Thoracic aorta (tissue), 2 donors: ENCODE measurements at places on chromosomes 4 and X.

- DNase-seq = no peak
These were observed 30.8 kb downstream of the ASB5 start for GRCh38 chr4:176238157-176238610.

DNA sequence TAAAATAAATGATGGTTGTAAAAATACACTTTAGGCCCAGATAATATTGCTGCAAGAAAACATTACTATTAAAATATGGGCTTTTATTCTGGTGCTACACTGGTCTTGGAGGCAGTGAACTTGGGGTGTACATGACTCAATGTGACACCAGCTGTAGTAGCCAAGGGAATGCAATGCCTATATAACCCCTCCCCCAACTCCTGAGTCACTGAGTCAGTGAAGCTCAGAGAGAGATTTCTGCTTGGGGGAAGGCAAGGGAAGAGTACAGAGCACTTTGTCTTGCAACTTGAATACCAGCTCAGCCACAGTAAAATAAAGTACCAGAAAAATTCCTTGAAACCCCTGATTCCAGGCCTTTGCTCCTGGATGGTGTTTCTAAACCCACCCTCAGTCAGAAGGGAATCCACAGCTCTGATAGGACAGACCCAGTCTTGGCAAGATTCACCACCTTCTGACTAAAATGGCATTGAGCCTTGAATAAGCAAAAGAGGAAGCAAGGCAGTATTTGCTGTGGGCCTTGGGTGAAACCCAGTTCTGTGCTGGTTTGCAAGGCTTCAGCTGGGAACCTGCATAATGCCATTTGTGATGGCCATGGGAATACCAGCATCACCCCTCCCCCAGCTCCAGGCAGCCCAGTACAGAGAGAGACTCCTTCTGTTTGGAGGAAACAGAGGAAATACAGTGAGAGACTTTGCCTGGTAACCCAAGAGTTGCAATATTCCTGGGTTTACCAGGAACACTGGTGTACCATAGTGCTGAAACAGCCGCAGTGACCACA, 209.9 kb downstream of the IQCM start:
- DNase-seq = no peak

DNA sequence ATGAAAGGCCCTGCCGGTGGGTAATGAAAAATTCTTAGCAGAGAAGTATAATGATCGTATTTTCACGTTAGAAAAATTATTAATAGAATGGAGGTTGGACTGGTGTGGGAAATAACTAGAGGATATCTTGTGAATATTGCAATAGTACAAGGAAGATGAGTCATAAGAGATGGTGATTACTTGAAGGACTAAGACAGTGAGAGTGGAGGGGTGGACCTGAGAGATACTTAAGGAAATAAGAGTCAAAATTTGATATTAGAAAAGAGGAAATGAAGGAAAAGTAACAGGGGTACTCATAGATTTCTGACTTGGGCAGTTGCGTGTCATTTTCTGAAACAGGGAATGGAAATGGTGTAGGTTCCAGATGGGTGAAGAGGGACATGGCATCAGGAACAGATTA, 1.7 kb upstream of the USP53 start:
- DNase-seq = no peak

DNA sequence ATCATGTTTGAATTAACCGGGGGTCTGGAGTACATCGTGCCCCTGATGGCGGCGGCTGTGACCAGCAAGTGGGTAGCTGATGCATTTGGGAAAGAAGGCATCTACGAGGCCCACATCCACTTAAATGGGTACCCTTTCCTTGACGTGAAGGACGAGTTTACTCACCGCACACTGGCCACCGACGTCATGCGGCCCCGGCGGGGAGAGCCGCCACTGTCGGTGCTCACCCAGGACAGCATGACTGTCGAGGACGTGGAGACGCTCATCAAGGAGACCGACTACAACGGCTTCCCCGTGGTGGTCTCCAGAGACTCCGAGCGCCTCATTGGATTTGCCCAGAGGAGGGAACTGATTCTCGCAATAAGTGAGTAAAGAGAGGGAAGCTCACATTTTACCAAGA, 56.9 kb downstream of the CLCN4 start:
- no peak for DNase-seq

- no peak for DNase-seq
These were observed 4.8 kb upstream of the KIAA0232 start for GRCh38 chr4:6777636-6778281.

- DNase-seq = no peak
These were observed 16.5 kb downstream of the SPANXN3 start for GRCh38 chrX:143500751-143501150.

GRCh38 chr4:177182166-177182565, 127.5 kb upstream of the NEIL3 start:
- no peak for DNase-seq

- DNase-seq = no peak
These were observed 787 bp upstream of the TMSB15A start for GRCh38 chrX:102517326-102517725.

GRCh38 chr4:98722000-98722399, 63.6 kb upstream of the TSPAN5 start:
- DNase-seq = no peak

DNA sequence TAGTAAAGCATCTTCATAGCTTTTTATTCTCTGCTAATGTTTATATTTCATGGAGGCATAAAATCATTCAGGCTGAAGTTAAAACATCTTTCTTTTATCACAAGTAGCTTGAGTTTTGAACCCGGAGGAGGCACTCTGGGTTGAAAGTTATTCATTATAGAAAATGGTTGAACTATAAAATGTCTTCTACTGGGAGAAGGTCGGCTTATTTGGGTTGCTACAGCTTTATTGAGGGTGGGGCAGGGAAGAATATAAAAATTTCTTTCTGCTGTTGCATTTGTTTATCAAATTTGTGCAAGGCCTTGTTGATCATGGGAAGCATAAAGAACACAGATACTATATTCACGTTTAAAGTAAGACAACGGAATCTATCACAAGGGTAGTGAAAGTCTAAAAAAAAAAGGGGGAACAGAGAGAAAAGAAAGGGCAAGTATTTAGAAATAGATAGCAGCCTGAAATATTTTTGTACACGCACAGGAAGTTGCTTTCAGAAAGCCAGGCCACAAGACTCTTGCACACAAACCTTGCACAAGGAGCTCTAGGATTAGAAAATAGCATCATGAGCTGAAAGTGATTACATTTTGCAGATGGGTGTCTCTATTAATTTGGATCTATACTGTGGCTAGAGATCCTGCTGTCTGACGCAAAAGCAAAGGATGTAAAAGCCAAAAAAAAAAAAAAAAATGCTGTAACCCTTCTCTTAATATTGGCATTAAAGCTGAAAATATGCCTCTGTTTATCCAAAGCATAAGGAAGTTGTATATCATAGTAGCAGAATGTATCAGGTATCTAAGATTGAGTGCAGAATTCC, 37.2 kb upstream of the FAM9C start:
- DNase-seq = no peak

DNA sequence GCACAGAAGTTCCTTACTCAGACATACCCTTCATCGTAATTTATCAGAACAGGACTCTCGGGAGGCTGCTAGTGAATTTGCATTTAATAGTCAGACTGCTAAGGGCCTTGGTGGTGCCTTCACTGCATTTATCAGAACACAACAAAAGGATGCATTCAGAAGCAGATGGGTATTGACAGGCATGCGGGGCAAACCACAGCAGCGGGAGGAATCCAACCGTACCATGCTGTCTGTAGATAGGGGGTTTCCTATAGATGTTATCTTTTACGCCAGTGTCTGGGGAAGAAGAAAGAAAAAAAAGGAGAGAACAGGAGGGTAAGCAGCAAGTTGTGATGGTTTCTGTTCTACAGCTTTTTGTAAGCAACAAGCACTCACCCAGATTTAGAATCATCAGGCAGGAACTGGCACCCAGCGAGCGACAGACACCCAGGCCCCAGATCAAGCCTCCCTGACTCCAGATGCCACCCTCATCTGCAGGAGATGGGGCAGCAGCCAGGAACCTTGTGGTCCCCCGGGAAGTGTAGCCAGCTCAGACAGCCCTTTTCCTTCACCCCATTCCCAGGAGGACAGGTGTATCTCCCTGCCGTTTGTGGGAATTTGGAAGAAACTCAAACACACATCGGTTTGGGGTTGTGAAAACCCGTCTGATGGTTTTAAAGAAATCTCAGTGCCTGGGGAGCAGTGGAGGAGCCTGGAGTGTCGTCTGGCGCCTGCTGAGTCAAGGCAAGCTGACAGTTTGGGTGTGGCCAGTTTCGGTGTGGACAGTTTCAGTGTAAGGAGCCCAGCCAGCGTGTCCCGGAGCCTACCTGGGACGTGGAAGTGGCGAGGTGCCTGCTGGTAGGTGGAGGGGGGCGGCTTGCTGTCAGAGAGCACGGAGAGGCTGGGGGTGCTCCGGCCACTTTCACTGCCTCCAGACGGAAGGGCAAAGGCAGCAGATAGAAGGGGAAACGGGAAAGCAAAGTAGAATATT, 80.0 kb upstream of the AFAP1 start:
- no peak for DNase-seq

- no peak for DNase-seq
These were observed 27.2 kb downstream of the TNIP2 start for GRCh38 chr4:2728806-2729532.

DNA sequence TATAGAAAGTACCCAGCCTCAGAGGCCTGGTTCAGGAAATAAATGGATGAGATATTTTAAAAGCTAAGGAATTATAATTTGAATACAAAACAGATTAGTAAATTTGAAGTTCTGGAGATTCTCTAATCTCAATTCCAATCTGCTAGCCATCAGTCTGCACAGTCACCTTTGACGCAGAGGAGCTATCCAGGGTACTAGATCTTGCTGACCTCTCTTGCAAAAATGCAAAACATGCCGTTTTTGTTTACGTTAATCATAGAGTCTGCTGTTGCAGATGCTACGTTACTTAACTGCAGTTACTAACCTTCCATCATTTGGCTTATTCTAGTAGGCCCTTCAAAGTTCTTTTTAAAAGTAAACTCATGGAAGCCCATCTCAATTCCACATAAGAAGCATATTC, 10.4 kb downstream of the CCSER1 start:
- DNase-seq = no peak

GRCh38 chrX:55118574-55118973, 29.8 kb downstream of the PAGE2 start:
- no peak for DNase-seq

DNA sequence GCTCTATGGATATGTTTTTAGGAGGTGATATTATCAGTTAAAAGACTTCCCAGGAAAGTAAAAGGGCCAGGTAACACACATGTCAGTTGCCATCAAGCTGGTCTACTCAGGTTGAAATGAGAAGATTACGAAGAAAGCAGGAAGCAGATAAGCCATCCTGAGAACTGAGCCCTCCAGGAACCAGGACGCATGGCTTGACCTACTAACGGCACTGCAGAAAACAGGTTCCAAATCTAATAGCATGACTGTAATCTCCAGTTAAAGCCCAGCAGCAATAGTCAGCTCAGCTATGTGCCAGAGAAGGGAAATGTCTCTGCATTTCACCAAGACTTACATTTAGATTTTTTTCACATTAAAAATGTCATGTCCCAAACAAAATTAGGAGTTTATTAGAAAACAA, 77.9 kb downstream of the APBB2 start:
- DNase-seq = no peak

GRCh38 chrX:38816155-38816554, 14.9 kb downstream of the MID1IP1 start:
- DNase-seq = no peak

DNA sequence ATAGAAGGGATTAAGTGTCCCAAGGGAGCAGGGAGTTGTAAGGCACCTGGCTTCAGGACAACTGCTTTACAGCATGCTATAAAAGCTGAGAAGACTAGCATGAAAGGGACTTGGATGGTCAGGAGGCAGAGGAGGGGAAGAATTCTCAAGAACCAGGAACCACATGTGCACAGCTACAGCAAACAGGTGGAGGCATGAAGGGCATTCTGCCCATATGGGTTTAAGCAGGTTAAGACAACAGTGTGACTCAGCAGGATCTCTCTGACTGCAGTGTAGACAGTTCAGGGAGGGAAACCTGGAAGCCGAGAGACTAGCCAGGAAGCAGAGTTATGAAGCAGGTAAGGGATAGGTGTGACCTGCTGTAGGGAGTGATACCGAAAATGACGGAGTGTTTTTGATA, 117.0 kb downstream of the DHRSX start:
- no peak for DNase-seq

DNA sequence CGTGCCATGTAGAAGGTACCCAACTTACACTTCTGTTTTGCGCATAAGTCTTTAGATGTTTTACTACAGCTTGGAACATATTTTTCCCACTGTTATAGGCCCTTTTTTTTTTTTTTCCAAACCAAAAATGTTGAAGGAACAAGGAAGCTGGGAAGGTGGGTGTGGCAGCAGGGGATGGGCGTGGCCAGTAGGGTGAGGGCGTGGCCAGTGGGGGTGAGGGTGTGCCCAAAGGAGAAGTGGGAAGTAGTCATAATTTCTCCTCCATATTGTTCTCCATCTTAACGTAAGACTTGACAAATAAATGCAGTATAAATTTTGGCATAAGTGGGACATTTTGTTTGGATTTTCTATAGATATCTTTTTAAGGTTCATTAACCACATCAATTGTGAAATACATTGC, 30.4 kb downstream of the CLDN22 start:
- DNase-seq = no peak

- DNase-seq = no peak
These were observed 22.7 kb upstream of the PGRMC2 start for GRCh38 chr4:128310266-128310697.

- no peak for DNase-seq
These were observed 2.1 kb upstream of the CYSLTR1 start for GRCh38 chrX:78329486-78329885.

DNA sequence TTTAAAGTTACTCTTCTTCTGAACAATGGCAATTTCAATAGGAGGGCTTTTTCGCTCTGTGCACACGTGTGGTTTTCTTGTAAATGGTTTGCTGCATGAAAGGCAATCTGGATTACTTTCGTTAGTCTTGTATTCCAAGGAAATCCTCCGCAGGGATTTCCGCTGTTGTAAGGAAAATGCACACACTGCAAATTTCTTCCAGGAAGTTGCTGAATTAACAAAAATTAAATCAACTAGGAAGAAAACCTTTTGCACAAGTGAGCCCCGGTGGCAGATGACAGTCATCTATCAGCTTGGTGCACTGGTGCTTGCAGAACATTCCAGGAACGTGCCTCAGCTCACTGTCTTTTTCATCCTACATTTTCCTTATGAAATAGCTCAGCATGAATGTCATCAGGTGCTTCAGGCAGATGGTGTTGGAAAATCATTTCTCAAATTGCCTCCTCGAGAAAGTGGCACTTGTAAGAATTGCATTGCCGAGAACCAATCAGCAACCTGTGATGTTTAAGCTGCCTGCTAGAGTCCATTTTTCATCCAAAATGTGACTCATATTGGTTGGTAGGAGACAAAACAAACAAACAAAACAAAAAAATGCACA, 272.4 kb upstream of the VCX start:
- DNase-seq = no peak

DNA sequence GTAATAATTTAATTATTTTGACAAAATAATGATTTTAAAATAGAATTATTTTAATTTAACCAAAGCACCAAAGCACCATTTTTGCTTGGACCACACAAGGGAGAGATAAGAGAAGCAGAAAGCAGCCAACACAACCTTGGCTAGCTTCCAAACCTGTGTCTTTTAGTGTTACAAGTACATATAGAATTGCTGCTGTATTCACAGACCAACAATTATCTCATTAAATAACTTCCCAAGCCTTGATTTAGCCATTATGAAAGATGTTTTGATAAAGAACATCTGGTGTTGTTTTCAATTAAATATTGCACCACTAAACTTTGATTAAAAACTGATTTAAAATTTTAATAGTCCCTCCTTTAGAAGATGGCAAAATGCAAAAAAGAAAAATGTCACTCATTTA, 14.0 kb upstream of the IGFBP7 start:
- no peak for DNase-seq
